ENCODE measurements at places on chromosomes 2 and 18.

- DNase-seq = no peak
Observed at GRCh38 chr2:46445556-46445955, 33.8 kb upstream of the TMEM247 start.

GRCh38 chr2:70922235-70923234 lies 13.2 kb upstream of the ATP6V1B1 start:
- no peak for DNase-seq

- DNase-seq = no peak
Observed at GRCh38 chr2:16911746-16912145, 246.1 kb upstream of the CYRIA start.

GRCh38 chr18:5942591-5942990 lies 47.3 kb upstream of the TMEM200C start:
- no peak for DNase-seq

GRCh38 chr18:4842751-4843150 lies 354.3 kb downstream of the AKAIN1 start:
- DNase-seq = no peak

DNA sequence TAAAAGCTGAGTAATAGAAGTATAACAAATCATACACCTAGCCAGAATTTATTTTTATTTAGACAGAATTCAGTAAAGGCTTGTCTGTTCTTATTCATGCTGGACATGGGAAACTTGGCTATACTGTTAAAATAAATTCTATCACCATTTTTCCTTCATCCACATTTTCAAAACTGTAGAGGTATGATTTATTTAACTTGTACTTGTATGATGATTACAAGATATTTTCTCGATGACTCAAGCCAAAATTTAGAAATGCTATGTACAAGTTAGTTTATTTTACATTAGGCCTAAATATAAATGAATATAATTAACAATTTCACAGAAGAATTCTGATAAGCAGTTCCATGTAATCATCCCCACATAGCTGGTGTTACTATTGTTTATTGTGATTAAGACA lies 194.8 kb upstream of the DOK6 start:
- DNase-seq = no peak

DNA sequence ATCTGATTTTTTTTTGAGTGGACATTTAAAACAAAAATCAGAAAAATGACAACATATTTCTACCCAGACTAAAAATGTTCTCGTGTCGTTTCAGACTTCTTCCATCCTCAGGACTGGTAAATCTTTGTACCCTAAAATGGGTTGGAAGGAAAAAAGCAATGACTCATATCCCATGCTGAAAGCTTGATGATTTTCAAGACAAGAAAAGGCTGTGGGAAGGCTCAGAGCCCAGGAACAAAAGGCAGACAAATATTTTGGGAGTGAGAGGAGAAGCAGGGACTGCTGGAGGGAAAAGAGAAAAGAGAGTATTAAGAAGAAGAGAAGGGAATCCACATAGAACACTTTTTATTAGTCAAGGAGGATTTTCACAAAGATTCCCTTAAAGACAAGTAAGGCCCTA lies 77.1 kb upstream of the CTAGE1 start:
- DNase-seq = no peak

DNA sequence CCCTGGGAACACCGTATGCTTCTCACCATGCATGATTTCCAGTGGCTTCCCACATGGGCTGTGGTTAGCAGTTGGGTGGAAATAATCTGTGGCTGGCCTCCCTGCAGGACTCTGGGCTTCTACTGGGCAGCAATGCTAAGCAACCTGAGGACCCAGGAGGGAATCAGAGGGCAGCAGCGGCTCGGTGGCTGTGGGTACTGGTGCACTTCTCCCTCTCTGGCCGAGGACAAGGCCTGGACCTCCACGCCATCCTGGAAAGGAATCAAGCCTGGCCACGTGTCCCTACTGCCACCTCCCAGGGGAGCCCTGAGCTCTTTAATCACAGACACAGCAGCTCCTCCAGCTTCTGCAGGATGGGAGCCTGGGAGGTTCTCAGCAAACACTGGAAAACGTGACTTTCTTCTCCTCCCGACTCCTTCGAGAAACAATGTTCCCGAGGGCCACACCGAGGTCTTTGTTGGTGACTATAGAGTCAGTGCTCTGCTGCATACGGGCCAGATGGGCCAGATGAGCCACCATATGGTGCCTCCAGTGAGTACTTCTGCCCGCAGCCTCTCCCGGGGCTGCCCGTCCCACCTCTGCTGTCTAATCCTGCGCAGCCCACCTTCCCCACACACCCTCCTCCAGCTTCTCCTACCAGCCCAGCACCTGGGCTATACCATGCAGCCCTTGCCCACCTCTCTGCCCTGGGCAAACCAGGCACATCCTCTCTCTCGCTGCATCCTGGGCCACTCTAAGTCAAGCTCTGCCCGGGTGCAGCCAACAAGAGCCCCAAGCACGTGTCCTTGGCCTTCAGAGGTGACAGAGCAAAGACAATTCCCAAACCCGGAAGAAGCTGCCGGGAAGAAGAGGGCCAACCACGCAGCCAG lies 42.8 kb upstream of the OTOS start:
- DNase-seq = no peak

DNA sequence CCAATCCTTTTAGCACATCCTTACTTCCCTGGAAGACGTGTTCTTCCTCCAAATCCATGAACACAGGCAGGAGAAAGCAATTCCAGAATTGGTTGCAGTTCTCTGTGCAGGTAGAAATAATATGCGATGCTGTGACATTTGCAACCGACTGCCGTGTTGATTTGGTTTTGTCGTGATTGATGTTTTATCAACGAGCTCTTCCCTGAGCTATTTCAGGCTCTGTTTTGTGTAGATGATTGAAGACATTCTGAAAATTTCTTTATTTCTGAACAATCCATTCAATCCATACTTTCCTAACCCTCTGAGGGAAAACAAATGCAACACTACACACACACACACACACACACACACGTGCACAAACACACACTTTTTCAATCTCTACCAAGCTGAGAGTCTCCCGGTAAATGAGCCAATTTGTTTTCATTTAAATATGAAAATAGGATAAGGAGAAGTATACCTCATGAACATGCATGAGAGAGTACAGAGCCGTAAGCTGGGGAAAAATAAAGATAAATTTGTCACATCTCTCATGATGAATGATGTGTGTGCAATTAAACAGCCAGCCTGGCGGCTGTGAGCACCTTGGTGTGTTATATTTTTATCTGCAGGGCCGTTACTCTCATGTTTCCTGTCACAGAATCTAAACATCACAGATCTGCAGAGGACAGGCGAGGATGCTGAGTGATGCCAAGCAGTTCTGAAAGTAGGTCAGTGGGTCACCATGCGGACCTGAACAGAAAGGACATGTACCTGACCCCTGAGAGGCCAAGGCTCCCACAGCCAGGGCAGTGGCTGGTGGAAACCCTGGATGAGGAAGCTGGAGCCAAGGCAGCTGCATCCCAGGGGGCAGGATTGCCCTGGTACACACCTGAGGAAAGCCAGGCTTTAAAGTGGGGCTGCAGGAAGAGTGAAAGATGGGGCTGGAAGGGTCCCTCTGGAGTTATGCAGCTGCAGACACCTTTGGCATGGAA lies 64.8 kb downstream of the PDCL3 start:
- no peak for DNase-seq

Measured in kidney capillary endothelial cell (primary cell).